ENCODE measurements at places on chromosomes 7 and 10.

DNA sequence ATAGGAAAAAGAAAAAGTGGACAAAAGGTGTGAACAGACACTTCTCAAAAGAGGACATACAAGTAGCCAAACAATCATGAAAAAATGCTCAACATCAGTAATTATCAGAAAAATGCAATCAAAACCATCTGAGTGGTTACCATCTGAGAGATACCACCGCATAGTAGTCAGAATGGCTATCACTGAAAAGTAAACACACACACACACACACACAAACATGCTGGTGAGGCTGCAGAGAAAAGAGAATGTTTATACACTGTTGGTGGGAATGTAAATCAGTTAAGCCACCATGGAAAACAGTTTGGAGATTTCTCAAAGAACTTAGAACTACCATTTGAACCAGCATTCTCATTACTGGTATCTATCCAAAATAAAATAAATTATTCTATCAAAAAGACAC, 145.7 kb downstream of the CYP26A1 start:
- no peak for DNase-seq

GRCh38 chr10:126663328-126663727, 7.2 kb downstream of the C10orf90 start:
- peak; percentile 33 for DNase-seq

DNA sequence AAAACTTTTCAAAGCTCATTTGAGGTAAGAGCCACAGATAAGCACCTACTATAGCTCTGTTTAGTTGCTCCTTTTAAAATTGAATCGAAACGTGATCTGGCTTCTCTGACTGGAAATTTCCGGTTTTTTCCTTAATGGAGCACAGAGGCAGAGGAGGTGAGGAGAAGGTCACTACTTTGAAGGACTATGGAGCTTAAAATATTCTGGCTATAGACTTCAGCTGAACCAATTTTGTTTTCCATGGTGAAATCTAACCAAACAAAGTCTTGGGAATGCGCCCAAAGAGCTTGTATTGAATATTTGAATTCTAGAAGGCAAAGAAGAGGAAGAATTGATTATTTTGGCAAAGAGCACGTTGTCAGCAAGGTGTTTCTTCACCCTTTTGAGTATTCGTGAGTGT, 711.1 kb downstream of the SUGCT start:
- no peak for DNase-seq

GRCh38 chr7:141640239-141640840, 61.6 kb downstream of the DENND11 start:
- no peak for DNase-seq

- no peak for DNase-seq
Observed at GRCh38 chr10:5758927-5759326, 54.3 kb downstream of the GDI2 start.

DNA sequence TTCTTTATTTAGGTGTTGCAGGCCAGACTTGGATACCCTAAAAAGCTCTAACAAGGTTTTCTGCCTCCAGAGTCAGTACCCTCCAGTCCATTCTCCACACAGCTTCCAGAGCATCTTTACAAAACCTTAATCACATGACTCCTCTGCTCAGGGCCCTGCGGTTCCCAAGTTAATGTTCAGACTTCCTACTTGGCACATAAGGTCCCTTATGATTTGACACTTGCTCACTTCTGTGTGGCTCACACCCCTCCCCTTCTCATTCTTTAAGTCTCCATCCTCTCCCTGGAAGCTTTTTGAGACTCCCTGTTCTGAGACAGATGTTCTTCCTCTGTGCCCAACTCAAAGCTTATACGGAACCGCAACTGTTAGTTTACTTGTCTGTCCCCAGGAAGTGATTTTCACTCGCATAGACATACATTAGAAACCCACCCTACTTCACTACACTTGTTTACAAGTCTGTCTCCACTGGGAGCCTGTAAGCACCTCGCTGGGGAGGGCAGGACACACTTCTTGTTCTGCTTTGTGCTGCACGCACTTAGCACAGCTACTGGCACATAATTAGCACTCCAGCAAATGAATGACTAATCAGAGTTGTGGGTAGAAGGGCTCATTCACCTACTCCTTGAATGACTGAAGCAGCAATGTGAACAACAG, 154.3 kb upstream of the LAMB4 start:
- no peak for DNase-seq

DNA sequence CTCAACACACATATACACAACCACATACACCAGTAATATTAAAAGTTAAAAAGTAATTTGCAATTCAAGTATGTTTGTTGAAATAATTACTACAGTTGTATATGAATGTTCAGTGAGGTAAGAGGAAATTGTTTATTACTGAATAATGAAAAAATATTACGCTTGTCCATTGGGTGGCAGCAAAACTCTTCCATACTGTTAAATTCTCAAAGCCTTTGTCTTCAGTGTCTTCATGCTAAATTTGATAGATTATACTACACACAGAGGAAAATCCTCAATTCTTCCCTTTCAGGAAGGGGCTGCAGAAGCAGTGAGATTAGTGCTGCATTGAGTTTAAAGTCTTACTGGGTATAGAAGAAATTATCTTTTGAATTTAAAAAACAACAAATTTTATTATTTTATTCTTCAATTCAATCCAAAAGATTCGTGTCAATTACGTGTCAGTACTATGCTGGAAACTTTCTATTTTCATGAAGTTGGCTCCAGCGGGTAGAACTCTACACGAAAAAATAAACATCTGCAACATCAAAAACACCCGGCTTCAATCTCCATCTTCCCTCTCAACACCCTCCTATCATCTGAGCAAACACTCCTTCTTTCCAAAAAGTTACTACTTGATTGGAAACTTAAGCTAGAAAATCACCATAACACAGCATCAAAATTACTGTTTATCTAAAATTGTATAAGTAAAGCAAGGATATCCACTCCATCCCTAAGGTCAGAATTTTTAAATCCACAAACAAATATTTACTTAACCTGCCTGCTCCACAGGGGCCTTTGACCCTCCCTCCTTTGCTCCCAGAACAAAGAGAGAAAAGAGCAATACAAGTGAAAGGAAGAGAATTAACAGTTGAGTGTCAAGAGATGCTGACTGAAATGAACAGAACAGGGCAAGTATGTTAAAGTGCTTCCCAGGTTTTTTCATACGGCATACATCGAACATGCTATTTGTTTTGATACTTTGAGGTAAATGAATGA, 37.0 kb upstream of the TES start:
- peak; percentile 50 for DNase-seq

- no peak for DNase-seq
Observed at GRCh38 chr7:74479961-74480829, 26.5 kb downstream of the GTF2IRD1 start.

- DNase-seq, result no peak
Observed at GRCh38 chr7:38744746-38745145, 113.6 kb upstream of the AMPH start.

Measured in immature natural killer cell (primary cell).